ENCODE measurements at places on chromosomes 16 and 17.

- DNase-seq, result no peak
These were observed 462.0 kb downstream of the HS3ST3B1 start for GRCh38 chr17:14762736-14763479.

- DNase-seq, result no peak
These were observed 91.4 kb upstream of the CORO6 start for GRCh38 chr17:29714146-29714545.

- DNase-seq, result no peak
These were observed 2.8 kb downstream of the CCL22 start for GRCh38 chr16:57361404-57361803.

DNA sequence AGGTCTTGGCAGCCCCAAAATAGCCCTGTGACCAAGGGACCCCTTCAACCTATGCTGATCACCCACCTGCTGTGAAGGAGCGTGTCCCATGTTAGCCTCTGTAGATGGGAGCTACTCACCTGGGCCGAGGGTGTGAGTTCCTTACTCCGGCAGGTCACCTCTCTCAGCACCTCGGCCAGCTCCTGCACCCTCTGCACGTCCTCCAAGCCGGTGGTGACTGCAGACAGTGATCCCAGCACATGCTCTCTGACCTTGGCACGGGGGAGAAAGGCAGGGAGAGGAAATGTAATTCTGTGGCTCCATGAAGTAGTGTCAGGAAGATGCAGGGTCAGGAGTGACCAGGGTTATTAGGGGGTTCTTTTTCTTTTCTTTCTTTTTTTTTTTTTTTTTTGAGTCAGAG is 67.7 kb upstream of the BCO1 start:
- no peak for DNase-seq

DNA sequence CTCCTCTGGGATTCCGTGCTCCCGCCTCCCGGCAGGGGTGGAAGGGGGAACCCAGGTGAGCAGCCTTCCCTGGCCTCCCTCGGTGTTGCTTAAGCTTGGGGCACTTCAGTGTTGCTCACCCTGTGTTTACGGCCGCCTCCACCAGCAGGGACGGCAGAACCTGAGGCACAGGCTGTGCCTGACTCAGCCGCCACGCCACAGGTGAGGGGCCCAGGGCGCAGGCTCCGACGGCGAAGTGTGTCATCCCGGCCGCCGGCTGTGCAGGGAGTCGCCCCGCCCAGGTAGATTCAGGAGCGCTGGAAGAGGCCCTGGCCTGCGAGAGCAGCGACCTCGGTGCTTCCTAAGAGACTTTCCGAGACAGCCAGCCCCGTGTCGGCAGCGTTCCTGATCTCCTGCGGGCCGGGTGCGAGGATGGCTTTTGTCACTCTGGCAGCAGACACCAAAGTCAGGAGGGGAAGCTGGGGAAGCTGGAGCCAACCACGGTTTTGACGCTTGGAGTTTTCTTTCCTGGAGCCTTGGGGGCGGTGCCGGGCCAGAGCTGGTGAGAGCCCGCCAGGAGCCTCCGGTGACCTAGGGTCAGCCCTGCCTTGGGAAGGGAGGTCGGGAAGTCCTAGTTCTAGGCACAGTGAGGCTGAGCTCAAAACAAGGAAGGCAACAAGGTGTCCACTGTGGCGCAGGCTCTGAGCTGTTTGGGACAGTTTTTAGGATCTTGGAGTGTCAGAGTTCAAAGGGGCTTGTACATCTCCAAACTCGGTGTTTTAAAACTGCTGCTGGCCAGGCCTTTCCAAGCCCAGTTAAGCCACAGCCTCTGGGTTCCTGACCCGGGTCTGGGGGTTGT is 2.1 kb downstream of the GSE1 start:
- DNase-seq, result no peak

- DNase-seq, result no peak
These were observed 72.9 kb downstream of the CREBBP start for GRCh38 chr16:3807425-3808123.

- no peak for DNase-seq
These were observed 802.5 kb downstream of the CDH8 start for GRCh38 chr16:61233713-61234112.

GRCh38 chr17:44362949-44363612 is 572 bp downstream of the FAM171A2 start:
- DNase-seq, result peak; percentile 60

GRCh38 chr17:49783071-49783715 is 5.3 kb upstream of the KAT7 start:
- no peak for DNase-seq

GRCh38 chr16:25568991-25569390 is 122.8 kb upstream of the HS3ST4 start:
- DNase-seq, result no peak

- peak; percentile 51 for DNase-seq
These were observed 181.5 kb downstream of the ZNF423 start for GRCh38 chr16:49674351-49674851.

DNA sequence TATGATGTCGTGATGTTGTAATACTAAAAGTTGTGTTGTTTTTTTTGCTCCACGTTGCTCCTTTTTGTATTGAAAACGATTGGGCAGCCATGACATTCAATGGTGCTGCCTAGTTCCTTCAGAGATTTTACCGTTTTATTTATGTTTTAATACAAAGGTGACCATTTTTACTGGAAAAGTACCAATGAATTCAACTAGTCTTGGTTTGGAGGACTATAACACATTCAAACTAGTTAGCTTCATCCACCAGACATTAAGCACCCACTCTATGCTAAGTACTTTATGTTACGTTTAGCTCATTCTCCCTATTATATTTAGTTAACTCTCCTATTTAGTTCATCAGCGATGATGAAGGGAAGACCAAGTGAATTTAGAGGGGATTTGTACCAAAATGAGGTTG is 116.6 kb upstream of the TBX2 start:
- no peak for DNase-seq

DNA sequence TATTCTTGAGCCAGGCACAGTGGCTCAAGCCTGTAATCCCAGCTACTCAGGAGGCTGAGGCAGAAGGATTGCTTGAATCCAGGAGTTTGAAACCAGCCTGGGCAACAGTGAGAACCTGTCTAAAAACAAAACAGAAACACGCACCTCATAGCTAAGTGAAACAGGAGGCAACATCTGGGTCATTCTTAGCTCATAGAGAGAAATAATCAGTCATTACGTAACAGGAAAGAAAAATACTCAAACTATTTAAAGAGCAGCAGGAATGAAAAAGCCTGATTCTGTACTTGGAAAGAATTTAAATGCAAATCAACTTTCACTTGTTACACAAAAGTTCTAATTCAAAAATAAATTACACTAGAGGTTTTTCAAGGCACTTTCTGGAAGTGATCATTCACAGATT is 17.2 kb downstream of the CHCT1 start:
- no peak for DNase-seq

DNA sequence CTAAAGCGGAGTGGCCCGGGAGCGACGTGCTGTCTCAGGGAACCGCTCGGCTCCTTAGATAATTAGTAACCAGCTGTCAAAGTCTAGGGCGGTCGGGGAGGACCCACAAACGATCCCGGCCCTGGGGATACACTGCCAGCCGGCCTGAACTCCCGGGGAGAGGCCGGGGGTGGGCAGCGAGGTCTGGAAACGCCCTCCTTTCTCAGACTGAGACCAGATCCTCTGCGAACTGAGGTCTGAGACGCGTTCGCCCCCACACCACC is 1.3 kb downstream of the HNF1B start:
- no peak for DNase-seq

- DNase-seq, result no peak
These were observed 115.1 kb downstream of the MRTFB start for GRCh38 chr16:14186007-14186794.

- DNase-seq, result peak; percentile 97
These were observed 38.2 kb upstream of the CCDC182 start for GRCh38 chr17:57783338-57783742.

- DNase-seq, result no peak
These were observed 19.6 kb upstream of the EFCAB13 start for GRCh38 chr17:47304186-47304585.

- no peak for DNase-seq
These were observed 84.2 kb downstream of the TMC6 start for GRCh38 chr17:78044280-78044835.

DNA sequence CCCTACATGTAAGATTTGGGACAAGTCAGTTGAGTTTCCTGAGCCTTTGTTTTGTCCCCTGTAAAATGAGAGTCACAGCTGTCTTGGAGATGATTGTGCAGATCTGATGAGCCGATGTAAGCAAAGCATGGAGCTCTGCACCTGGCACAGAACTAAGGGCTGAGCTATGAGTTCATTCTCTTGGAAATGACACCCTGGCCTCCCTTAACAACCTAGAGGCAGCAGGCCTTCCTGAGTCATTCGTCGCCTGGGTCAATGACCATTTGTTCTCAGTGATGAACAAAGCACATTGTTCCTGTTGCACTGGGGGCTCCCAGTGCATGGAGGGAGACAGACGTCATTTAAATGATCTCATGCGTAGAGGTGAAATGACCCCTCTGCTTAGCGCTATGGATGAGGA is 62.8 kb upstream of the GCSH start:
- no peak for DNase-seq

- DNase-seq, result no peak
These were observed 4.3 kb upstream of the PGS1 start for GRCh38 chr17:78374189-78374588.

DNA sequence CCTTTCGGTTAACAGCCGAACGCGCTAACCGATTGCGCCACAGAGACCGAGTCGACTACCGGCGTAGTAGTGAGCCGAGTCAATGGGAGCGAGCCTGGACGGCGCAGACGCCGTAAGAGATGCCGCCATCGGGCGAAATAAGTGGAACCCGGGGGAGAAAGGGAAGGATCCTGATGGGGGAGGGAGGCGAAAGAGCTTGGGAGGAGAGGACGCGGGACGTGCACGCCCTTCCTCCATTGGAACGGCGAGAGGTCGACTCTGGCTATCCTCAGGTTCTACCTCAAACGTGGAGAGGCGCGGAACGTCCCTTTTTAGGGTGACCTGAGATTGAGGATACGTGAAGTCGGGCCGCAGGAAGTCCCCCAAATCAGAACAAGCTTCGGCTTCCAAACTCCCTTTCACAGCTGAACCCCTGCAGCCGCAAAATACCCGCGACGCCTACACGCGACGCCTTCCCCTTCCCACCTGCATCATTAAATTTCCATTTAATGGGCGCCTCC is 683 bp upstream of the PSMB3 start:
- peak; percentile 74 for DNase-seq

- DNase-seq, result no peak
These were observed 10.1 kb downstream of the LITAF start for GRCh38 chr16:11576427-11577289.

DNA sequence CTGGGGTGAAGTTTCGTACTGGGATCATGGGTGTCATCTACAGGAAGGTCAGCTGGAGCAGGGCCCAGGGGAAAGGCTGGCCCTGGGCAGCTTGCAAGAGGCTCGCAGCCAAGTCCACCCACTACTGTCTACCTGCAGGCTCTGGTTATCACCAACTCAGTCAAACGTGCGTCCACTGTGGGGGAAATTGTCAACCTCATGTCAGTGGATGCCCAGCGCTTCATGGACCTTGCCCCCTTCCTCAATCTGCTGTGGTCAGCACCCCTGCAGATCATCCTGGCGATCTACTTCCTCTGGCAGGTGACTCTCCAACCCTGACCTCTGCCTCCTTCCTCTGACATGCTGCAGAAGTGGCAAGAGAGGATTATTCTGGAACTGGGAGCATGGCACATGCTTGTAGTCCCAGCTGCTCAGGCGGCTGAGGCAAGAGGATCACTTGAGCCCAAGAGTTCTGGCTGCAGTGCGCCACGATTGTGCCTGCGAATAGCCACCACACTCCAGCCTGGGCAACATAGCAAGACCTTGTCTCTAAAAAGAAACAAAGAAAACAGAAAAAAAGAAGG is 29.2 kb downstream of the ABCC3 start:
- DNase-seq, result no peak

- DNase-seq, result no peak
These were observed 232.9 kb downstream of the UTP18 start for GRCh38 chr17:51493206-51493605.

DNA sequence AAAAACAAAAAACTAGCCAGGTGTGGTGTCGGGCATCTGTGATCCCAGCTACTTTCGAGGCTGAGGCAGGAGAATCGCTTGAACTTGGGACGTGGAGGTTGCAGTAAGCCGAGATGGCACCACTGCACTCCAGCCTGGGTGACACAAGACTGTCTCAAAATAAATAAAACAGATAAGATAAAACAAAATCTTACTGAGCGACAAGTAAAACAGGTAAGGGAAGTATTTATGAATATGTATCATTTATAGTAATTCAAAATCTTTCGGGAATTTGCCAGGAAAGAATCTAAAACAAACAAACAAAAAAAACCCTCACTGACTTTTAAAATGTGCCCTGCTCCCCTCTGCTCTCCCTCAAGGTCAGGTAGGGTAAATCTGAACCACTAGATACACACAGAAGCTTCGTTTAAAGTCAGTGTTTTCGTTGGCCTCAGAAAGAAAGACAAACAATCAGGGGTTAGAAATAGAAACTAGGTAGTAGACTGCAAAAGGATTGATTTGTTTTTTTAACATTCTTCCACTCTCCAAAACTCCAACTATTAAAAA is 2.1 kb downstream of the PRPSAP1 start:
- no peak for DNase-seq

GRCh38 chr17:67390646-67391361 is 13.7 kb downstream of the PITPNC1 start:
- DNase-seq, result peak; percentile 17

GRCh38 chr16:46822270-46822669 is 8.7 kb downstream of the C16orf87 start:
- no peak for DNase-seq

DNA sequence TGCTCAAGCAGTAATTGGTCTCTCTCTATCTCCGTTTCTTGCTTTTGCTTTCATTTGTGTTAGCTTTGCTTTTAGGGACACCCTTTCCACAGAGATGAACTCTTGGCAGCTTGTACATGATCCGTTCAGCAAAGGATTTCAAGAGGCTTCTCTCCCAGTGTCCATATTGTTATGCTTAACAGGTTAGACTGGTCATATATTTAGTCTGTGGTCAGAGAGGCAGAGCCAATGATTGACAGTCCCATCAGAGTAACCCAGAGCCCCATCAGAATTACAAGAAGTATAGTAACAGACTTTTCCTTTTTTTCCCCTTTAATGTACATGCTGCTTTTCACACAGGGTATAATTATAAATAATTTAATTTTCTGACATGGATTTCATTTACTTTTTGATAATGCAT is 34.4 kb downstream of the GDPD1 start:
- no peak for DNase-seq

- no peak for DNase-seq
These were observed 16.7 kb downstream of the ERCC4 start for GRCh38 chr16:13936596-13937081.
